AML-193 (cell line): ENCODE measurements at places on chromosomes 7 and 10.

GRCh38 chr7:4245866-4246470, 436.1 kb upstream of the FOXK1 start:
- no peak for DNase-seq

- DNase-seq = no peak
These were observed 489.3 kb downstream of the NXPH1 start for GRCh38 chr7:8922726-8923125.

- no peak for DNase-seq
These were observed 115.5 kb upstream of the ZMIZ1 start for GRCh38 chr10:78953113-78953798.

GRCh38 chr10:114708717-114709335, 50.8 kb upstream of the ABLIM1 start:
- DNase-seq = no peak

DNA sequence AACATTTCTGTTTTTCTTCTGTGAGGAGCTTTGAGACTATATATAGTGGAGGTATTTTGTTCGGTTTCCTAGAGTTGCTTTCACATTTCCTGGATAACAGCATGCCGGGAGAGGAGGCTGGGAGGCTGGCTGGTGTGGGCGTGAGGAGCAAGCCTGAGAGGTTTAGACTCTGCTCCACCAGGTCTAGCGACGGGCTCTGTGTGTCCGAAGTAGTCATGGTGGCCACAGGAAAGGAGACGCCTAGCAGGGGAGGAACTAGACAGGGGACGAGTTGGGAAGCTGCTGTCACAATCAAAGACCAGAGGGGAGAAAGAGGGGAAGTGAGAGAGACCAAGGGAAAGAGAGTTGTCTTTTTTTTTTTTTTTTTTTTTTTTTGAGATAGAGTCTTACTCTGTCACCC, 19.6 kb downstream of the PTPRE start:
- DNase-seq = peak; percentile 37

GRCh38 chr10:126070476-126071215, 174.3 kb downstream of the FANK1 start:
- DNase-seq = no peak

DNA sequence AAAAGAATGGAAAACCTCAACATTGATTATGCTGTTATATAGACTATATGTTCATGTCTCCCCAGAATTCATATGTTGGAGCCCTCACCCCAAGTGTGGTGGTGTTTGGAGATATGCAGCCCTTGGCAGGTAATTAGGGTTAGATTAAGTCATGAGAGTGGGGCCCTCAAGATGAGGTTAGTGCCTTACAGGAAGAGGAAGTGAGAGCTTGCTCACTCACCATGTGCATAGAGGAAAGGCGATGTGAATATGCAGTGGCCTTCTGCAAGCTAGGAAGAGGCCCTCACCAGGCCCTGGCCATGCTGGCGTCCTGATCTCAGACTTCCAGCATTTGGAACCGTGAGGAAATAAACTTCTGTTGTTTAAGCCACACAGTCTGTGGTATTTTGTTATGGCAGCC, 14.8 kb downstream of the ZNF33A start:
- peak; percentile 8 for DNase-seq
